ENCODE measurements at places on chromosomes 1 and 21.

DNA sequence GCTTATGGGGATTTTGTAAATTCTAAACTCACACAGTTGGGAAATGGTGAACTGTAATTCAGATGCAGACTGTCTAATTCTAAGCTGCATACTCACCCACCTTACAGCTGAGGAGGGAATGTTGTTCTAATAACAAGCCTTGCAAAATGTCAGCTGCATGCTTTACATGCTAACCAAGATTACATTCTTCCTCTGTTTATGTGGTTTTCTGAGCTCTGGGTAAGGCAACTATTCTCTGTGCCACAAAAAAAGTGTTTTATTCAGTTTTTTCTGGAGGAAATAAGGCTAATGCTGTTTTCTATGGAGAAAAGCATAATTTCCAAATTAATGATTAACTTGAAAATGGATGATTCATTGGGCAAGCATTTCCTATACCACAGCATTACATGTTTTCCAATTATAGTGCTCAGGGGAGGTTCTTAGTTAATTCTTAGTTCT, 64.9 kb downstream of the RGS13 start:
- no peak for DNase-seq

GRCh38 chr1:119808491-119808890, 2.8 kb downstream of the REG4 start:
- DNase-seq: no peak

DNA sequence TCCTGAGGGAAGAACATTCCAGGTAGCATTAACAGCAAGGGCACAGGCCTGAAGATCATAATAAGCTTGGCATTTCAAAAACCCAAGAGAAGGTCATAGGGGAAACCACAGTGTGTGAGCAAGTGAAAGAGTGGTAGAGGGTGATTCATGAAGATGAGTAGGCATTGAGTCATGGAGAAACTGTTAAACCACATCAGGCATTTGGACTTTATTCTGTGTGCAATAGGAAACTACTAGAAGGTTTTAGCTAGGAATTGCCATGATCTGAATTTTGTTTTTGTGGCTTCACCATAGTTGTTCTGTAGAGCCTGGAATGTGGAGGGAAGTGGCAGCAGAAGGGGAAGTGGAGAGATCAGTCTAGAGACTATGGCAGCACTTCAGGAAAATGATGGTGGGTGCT, 359.0 kb upstream of the PTBP2 start:
- DNase-seq: no peak

- no peak for DNase-seq
Observed at GRCh38 chr1:163137556-163138265, 65.0 kb downstream of the RGS5 start.

GRCh38 chr21:25496825-25497482, 110.3 kb downstream of the MRPL39 start:
- DNase-seq: no peak

DNA sequence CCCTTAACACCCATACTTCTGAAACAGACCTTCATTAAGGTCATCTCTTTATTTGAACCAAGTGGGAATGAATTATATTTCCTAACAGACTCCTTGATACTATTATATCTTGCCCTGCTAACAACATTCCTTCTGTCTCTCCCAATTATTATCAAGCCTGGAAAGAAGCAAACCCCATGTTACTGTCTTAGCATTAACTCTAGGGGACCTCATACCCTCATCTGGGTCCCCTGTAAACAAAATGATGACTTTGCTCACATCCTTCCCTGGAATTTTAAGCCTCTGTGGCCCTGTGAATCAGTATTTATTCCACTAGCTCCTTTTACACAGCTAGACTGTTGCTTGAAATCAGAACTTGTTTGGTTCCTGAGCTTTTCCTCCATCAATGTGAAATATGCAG, 38.3 kb upstream of the BCL10 start:
- no peak for DNase-seq

GRCh38 chr1:241167121-241167630, 189.8 kb downstream of the RGS7 start:
- DNase-seq: no peak

GRCh38 chr1:234745844-234746797, 136.1 kb upstream of the IRF2BP2 start:
- no peak for DNase-seq

DNA sequence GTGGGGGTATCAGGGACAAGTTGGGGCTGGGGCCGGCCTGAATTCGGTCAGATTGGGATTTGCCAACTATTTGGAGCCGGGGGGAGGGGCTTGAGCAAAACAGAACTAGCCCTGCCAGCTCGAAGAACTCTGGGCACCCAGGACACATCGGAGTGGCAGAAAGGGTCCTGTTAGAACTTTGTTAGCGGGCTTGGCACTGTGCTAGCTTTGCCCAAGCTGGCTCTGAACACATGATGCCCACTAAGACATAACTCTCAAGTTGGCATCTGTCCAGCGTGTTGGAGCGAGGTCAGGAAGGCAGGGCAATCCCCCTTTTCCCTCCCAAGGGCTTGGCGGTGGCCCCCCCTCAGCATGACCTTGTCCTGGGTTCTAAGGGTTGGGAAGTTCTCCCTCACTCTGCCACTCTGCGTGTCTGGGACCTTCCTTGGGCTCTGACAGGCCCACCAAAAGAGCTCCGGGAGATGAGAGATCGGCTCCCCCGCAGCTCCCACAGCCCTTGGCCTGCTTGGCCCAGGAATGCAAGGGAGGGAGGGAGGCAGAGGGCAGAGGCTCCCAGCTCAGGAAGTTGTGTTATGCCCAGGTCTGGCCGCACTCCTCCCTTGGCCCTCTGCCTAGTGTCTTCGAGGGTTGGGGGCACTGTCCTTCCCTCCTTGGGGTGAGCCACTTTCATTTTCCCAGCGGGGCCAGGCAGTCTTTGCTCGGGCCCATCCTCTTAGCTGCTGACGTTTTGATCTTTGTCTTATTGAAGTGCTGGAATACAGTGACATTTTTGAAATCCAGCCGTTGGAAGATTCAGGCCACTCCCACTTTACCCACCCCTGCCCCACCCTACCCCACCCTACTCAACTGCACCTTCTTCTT, 1.2 kb downstream of the LMNA start:
- DNase-seq: no peak

- no peak for DNase-seq
Observed at GRCh38 chr1:147608596-147608995, 61.7 kb downstream of the ACP6 start.

- DNase-seq: no peak
Observed at GRCh38 chr1:63157085-63157484, 165.3 kb upstream of the FOXD3 start.

DNA sequence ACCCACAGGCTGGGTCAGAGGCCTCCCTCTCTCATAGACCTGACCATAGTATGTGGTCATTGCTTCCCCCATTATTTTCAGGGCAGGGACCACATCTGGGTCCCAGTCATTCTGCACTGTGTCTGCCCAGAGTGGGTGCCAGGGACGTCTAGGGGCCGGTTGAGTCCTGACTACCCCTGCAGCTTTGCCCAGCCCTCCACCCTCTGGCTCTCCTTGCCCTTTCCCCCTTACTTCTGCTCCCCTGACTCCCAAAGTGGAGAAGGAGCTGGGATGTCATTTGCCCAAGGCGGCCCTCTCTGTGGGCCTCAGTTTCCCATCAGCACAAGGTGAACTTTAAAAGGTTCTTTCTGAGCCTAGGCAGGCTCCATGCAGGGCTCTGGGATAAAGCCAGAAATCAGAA, 4.3 kb upstream of the TTC22 start:
- DNase-seq: no peak

- DNase-seq: no peak
Observed at GRCh38 chr1:156118177-156118868, 3.8 kb downstream of the LMNA start.

DNA sequence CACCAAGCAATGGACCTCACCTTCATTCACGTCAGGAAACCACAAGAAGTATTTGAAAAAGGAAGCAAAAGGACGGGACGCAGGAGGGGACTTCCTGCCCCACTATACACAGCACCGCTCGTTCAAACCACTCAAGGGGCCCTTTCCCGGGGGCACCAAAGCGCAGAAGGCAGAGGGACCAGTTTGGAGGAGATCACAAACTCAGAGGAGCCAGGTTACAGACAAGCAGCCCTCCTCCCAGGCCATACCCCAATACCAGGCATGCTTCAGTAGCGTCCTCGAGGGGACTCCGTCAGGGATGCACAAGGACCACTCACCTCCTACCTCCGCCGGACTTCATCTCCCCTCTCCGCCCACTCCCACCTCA, 685 bp downstream of the CRTC2 start:
- no peak for DNase-seq

DNA sequence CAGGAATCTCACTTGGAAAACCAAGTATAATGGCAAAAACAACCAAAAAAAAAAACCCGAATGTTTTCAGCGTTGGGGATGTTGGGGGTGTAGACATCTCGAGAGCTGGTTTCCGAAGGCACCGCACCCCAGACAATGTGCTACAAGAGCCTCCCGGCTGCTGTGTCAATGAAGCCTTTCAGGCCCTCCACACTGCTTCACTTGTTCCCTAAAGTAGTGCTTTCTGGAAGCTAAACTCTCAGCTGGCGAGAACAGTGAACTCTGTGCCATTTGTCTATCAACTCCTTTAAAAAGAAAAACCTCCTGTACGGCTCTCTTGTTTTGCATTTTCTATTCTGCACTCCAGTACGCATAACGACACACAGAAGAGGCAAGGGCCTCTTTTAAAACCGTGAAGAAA, 32.5 kb downstream of the PLEKHO1 start:
- no peak for DNase-seq

GRCh38 chr21:27104846-27105431, 138.1 kb upstream of the ADAMTS5 start:
- no peak for DNase-seq

DNA sequence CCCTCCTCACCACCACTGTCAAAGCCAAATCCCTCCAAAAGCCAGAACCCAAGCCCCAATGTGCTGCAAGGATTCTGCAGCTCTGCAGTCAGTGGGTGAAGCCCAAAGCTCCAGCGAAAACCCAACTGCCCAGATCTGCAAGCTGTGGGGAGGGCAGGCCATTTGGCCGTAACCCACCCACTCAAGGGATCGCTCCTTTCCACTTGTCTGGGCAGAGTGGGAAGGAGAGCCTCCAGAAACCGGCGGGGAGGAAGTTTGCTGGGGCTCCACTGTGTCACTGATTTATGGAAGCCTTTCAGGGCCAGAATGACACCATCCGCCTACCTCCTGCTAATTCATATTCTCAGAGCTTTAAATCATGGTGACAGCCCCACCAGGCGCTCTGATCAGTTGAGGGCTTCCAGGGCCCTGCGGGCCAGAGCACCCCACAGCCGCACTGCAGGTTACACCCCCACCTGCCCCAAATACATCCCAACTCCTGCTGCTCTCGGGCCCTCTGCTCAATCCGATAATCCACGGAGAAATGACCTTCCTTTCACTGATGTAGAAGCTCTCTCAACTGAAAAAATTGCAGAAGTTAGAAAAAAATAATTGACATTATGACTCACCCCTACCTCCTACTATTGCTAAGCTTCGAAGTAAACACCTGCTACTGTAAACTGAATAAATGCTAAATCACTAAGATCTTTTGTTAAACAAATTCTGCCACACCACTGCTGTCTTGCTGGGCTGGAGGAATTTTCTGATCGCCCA, 40.6 kb upstream of the RAB4A start:
- no peak for DNase-seq

DNA sequence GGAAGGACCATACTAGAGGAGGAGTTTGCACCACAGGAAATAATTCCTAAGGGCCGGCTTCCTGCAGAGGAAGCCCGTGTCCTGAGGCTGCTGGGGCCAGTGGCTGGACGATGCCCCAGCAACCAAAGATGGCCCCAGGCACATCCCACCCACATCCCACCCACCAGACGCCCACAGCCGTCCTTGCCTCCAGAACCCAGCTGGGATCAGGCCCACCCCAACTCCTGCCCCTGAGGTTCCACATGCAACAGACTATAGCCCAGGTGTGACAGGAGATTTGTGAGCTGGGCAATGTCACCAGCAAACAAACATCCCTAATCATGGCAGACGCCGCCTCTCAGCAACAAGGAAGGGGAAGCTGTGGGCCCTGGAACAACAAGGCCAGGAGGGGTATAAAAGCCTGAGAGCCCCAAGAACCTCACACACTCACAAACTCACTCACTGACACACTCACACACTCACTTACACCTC, at the start of gene KRTAP10-9:
Gene KRTAP10-9, plus strand, starts transcription at position 421 of the 471 bp plus-strand sequence. CDS start 79 bp downstream, outside the sequence.
- no peak for DNase-seq

DNA sequence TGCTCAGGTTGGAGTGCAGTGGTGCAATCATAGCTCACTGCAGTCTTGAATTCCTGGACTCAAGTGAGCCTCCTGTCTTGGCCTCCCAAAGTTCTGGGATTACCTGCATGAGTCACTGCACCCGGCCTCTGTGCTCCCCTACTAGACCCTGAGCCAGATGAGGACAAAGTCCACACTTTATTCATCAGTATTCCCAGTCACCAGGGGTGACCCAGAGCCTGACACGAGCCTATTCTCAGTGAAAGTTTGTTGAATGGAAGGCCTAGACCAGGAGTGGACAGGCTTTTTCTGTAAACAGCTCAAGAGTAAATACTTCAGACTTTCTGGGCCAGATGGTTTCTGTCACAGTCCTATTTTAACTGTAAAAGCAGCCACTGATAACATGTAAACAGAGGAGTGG, 68.2 kb downstream of the MAB21L3 start:
- no peak for DNase-seq

- no peak for DNase-seq
Observed at GRCh38 chr21:17359781-17360180, 153.1 kb upstream of the CXADR start.

DNA sequence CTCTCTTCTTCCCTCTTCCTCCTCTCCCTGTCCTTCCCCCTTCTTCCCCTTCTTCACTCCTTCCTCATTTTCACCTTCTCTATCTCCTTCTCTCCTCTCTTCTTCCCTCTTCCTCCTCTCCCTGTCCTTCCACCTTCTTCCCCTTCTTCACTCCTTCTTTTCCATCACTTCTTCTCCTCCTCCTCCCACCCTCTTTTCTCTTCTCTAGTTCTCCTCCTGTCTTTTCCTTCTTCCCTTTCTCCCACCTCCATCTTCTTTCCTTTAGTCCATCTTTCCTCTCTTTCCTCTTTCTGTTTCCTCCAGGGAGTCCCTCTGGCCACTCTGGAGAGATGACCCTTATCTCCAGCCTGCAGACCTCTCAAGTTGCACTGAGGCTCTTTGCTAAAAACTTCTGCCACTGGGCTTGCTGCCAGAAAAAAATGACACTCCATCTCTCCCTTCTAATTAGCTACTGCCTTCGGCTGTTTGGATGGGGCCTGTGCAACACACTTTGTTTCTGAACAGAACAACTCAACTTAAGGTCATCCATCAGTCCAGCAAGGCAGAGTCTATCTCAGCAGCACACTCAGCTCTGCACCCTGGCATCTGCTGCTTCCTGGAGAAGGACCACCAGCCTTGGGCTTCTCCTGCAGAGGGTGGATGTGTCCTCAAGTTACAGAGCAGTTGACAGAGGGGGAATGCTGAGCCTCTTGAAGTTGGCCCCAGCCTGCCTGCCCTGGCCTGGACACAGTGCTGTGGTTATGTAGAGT, 538.8 kb downstream of the MATN1 start:
- DNase-seq: no peak

GRCh38 chr1:160631983-160632625, 14.7 kb downstream of the SLAMF1 start:
- no peak for DNase-seq

DNA sequence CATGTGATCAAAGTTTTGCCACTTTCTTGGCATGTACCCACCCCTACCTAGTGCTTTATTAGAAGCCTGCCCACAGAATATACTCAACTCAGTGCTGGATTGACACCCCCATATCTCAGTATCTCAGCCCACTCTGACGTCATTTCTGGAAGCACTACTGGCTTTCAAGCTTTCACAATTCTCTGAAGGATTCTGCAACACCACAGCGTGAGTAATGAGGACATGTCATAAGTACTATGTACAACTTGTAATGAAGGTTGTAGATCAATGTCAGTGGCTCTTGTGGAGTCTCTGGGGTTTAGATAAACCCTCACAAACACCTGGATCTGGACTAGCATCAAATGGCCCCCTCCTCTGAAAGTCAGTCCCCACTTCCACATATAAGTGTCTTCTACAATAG, 57.2 kb downstream of the TNFSF4 start:
- no peak for DNase-seq
